RWPE2 (cell line): ENCODE measurements at places on chromosomes 12 and 14.

DNA sequence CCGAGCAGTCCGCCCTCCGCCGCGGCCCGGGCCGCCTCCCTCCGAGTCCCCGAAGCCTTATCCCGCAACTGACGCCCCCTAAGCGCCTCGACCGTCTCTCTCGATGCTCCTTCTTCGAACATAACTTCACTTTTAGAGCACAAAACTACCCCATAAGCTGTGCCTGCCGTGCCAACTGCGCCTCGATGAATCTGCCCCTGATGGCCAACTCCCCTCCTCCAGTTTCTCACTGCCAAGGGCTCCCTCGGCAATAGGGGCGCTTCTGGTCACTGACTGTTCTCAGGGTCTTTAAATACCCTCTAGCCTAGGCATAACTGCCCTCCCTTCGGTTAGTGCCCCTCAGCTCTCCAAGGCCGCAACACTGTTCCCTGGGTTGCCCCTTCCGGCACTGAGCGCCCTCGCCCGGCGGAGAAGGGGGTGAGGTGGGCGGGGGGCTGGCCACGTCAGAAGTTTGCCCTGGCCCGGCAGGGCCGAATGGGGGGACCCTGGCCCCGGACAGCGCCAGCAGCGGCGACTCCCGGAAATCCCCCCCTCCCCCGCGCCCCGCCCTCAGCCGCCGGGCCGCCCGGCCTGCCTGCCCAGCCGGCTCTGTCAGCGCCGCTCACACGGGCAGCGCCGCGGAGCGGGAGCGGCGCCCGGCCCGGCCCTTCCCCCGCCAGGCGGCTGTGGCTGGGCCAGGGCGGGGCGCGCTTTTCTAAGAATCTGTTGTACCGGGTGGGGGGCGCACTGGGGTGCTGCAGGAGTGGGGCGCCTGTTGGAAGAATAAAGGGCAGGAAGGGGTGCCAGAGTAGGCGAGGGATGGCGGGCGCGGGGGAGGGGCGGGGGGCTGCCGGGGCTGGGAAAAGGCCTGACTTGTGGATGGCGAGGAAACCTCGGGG, 10.6 kb downstream of the RARG start:
- DNase-seq, result peak; percentile 58

DNA sequence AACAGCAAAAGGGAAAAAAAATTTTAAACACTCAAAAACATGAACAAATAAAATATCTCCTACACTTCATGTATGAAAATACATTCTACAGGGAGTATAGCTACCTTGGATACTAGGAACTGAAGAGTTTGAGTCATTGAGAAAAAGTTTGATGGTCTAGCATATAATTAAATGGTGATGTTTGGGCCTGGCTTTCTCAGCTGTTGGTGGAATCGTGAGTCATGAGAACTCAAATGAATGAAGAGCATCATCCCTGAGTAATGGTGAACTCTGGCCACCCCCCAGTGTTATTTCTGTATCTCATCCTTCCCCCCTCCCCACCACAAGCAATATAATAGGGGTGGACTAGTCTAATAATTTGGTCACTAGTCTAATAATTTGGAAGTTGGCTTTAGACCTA, 6.7 kb upstream of the SLC6A15 start:
- DNase-seq, result no peak

- no peak for DNase-seq
Observed at GRCh38 chr12:117010693-117011451, 88.3 kb downstream of the TESC start.

GRCh38 chr12:111643427-111643826, 42.3 kb downstream of the BRAP start:
- DNase-seq, result no peak

DNA sequence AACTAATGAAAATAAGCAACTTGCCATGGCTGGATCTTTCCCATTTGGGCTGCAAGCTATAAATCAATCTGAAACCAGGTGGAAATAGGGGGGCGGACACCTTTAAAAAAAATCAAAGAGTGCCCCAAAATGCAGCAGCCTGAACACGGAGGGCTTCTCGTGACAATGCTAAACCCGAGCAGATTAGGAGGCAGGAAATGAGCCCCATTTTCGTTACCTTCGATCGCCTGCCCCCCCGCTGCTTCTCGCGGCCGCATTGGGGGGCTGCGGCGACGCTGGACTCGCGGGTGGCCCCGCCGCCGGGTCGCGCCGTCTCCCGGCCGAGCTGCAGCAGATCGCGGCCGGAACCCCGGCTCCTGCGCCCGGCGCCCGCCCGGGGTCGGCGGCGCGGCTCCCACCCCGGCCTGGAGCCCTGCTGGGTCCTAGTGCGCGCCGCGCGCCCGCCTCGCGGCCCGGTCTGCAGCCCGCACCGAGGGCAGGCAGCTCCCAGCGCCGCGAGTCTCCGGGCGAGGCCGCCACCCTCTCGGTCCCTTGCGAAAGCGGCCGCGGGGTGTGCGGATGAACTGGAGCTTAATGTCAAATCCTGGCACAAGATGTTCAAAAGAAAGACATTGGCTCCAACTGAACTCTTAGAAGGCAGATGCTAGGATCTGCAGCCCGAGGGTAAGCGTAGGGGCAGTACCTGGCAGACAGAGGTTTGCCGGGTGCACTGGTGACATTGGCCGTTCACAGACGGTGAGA, 201.9 kb upstream of the FOXN3 start:
- no peak for DNase-seq

DNA sequence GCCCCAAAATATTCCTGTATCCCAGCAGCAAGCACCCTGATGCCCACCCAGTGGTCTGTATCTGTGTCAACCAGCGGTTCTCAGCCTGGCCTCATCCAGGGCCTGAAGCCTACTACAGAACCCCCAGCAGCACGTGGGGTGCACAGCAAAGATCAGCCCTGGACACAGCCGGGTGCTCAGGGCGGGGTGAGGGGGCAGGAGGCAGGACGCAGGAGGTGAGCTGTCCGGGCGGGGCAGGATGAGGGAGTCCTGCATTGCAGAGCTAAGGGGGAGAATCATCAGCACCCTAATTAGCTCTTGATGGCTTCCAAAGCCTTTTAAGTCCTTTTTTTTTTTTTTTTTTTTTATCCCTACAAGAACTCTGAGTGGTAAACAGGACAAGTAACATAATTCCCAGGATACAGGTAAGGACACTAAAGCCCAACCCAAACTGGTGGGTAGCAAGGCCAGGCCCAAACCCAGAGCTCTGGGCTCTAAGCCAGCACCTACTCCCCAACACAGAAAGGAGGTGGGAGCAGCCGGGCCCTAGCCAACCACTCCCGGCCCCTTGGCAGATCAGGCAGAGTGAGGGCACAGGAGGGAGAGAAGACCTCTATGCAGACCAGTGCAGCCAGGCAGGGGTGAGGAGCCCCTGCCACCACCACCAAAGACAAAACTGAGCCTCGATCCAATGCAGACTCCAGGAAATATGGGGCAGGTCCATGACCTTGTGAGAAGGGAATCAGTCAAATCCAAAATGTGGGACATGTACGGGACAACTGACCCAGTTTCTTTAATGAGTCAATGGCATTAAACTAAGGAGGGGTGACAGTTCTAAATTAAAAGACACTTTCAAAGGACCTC, 32.3 kb upstream of the EIF5 start:
- DNase-seq, result no peak

- no peak for DNase-seq
Observed at GRCh38 chr12:116545936-116546335, 13.2 kb upstream of the MAP1LC3B2 start.

- DNase-seq, result no peak
Observed at GRCh38 chr12:52238916-52239646, 6.0 kb downstream of the KRT7 start.

DNA sequence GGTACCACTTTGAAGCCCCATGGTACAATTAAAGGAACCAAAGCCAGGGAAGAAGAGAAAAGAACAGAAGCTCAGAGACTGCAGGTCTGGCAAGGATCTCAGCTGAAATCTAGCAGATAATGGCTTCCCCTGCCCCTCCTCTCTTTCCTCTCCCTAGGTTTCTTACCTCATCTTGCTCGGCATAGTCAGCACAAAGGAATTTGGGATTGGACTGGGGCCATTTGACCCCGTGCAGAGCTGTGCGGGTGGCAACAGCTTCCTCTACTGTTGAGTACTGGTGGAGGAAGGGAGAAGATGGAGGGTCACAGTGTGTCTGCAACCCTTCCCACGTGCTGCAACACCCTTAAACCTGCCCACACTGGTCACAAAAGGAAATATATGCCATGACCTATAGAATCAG, 4.7 kb upstream of the CDH24 start:
- peak; percentile 87 for DNase-seq

DNA sequence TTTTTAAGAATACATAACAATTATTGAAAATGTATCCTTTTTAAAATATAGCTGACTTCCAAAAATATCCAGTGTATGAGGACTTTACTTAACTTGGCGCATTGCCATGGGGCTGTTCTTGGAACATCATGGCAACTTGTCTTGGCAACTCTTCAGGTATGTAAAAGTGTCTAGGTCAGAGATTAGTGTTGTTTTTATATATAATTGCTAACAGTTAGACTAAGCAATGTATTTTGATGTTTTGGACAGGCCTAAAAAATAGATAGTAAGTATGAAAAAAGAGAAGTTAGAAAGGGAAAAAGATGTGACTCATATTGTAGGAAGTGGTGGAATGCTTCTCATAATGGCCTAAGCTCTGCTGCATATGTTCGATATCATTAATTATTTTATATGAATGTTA, 70.9 kb downstream of the MON2 start:
- DNase-seq, result no peak

- DNase-seq, result no peak
Observed at GRCh38 chr12:41287500-41288141, 99.5 kb downstream of the PDZRN4 start.

DNA sequence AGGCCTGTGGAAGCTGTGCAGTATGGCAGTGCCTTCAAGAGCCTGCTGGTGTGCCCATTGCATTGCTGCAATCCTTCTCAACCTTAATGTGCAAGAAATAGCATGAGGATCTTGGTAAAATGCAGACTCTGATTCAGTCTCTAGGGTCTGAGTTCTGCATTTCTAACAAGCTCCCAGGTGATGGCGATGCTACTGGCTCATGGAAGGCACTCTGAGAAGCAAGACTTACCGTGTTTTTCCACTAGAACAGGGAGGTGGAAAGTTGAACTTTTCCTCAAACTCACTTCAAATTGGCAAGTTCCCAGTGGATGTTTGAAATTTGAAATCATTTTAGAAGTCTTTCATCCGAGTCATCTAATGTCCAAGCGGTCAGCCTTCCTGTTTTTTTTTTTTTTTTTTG, 55.5 kb downstream of the MYRFL start:
- DNase-seq, result no peak

- no peak for DNase-seq
Observed at GRCh38 chr12:27190761-27191160, 53.3 kb upstream of the STK38L start.

DNA sequence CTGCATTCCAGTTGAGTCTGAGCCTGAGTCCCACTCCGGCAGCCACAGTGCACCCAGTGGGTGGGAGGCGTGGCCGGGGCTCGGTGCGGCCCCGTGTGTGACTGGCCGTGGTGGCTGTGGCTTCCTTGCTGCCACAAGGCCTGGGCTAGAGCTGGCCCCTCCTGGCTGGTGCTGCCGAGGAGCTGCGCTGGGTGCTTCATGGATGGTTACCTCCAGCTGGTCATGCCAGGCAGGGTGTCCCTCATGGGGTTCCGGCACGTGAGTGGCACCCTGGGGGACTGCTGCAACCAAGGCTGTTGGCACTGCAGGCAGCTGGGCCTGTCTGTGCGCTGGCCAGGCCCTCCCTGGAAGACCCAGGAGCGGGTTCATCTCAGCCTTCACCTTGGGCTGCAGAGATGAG, 62.7 kb downstream of the KIF26A start:
- no peak for DNase-seq
